ENCODE measurements at places on chromosomes 5 and 9.

DNA sequence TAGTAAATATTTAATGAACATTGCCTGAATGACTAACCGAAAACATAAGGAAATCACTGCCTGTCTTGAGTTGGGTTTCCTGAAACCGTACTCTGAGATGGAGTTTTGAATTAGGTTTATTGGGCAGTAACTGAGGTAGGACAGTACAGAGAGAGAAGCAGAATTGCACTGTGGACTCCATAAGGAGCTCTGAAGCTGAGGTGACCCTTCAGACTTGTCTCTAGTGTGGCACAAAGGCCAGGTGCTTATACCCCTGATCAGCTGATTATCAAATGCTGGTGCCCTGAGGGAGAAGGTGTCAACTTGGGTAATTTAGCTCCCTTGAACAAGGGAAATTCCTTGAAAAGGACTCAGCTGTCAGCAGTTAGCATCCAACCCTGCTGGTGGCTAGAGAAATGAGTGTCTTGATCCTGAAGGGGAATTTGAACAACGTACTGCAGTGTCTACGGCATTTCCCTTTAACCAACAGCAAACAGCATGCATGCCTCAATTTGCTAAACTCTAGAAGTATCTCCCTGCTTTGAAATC, 135.0 kb upstream of the SMARCA2 start:
- no peak for DNase-seq

GRCh38 chr9:92781899-92782298, 17.3 kb upstream of the BICD2 start:
- DNase-seq: no peak

DNA sequence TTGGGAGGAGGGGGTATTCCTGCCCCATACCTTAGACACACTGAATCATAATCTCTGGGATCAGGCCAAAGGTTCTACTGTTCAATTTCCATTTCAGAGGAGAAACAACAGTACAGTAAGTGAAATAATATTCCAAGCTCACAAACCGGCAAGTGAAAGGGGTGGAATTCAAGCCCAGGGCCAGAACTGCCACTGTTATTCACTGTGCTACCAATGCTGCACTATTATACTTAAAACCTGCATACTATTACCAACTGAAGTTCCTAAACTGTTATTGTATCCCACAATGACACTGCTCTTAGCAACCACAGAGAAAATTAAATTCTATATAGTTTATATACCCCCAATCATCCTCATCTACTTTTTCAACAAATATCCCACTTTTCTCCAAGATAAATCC, 24.6 kb downstream of the SSBP2 start:
- no peak for DNase-seq

DNA sequence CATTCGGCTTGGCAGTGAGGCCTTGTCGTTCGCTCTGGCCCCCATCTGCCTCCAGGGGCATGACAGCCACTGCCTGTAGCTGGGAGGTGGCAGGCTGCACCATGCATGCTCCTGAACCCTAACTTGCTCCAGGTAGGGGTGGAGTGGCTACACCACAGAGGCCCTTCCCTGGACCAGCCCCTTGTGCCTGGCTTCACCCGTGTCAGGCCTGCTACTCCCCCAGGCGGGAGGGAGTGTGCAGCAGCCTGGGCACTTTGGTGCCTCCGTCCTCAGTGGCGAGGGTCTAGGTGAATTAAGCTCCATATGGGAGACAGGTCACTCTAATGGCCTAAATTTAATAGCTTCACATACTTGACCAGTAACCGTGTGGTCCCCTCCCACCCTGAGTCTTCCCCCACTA, 59.4 kb upstream of the LMX1B start:
- no peak for DNase-seq

DNA sequence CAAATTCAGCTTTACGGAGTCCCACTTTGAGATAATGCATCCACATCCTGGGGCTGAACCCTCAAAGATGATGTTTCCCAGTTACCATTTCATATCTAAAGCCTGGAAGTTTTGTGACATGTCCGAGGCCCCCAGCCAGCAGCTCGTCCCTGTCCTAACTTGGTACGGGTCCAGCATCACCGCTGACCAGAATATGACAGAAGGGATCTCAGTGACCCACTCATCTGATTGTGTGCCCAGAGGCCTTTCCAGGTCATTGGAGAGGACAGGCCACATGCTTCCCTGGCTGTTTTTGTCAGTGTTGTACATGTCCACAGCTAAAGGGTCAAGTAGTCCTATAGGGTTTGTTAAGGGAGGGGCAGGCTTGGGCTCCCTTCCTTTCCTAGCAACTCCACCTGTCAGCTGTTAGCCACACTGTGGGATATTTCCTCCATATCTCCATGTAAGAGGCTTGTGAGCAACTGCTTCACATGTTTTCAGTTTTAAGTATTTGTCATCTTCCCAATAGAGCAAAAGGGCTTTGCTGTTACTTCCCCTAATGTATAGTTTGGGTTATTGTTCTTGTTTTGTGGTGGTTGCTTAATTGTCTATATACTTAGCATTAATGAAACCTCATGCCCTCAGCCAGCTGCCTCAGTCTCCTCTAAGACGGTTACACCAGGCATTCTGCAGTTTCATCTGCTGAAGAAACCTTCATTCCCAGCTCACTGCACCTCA, 33.4 kb downstream of the SECISBP2 start:
- no peak for DNase-seq

DNA sequence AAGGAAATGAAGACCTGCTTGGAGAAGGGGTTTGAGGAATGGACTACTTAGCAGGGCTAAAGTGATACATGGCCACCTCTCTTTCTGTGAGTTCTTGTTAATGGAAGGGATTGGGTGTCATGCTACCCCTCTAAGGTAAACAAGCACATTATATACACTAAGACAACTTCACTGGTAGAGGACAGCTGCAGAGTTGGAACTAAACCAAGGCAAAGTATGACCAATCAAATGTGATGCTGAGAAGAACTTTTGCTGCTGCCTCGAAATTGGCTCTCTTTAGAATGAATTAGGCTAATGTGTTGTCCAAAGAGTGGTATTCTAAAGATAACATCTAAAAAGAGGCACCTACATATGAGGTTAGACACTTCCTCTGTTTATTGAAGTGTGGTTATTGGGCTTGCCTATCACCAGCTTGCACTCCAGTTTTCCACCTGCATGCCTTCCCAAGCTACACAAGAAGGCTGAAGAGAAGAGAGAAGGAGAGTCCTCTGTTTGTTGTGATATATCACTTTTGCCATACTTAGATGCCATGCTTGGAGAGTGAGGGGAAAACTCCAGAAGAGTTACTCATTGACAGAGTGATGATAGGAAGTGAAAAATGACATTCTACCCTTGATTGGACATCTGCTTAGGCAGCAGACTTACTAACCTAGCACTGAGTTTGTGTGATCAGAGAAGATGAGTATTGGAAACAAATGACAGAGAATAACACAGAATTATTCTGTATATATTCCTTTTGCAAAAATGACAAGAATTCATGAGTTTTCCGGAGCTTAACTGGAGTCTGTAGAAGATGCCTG, 536.1 kb downstream of the ZNF608 start:
- DNase-seq: no peak

- peak; percentile 59 for DNase-seq
Observed at GRCh38 chr5:61301341-61302199, 30.5 kb upstream of the ZSWIM6 start.

DNA sequence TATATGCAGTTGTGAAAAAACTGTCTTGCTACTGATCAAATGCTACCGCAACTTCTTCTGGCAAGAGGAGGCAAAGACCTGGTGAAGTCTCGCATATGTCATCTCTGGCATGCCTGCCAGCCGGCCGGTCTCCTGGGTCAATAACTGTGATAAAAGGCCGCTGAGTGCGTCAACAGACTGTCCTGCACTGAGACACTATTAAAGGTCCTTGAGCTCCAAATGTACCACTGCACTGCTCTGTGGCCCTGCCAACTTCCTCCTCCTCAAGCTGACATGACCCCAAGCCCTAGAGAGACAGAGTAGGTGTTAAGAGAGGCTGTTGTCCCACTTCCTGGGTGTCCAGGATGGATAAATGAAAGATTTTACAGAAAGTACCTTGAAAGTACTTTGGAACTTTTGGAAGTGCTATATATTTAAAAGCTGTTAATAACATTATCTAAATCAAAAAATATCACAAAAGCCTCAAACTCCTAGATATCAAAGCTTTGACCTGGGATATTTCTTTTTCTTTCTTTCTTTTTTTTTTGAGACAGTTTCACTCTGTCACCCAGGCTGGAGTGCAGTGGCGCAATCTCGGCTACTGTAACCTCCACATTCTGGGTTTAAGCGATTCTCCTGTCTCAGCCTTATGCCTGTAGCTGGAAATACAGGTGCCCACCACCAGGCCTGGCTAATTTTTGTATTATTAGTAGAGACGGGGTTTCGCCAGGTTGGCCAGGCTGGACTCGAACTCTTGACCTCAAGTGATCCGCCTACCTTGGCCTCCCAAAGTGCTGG, 31.5 kb downstream of the RAPGEF1 start:
- no peak for DNase-seq

DNA sequence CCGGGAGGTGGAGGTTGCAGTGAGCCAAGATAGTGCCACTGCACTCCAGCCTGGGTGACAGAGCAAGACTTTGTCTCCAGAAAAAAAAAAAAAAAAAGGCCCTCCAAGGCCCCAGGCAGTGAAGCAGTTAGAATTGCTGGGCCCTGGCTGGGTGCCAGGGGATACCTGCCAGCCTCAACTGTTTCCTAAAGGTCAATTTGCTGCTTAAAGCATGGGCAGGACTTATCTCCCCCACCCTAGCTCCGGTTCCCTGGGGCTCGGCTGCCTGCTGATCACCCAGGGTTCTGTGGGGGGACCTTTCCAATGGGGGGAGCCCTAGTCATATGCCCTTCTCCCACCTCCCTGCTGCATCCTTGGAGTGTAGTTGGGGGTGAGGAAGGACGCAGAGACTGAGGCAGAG, 25.7 kb downstream of the NCS1 start:
- DNase-seq: no peak

GRCh38 chr5:148962200-148962550, 100.7 kb downstream of the SH3TC2 start:
- DNase-seq: no peak

DNA sequence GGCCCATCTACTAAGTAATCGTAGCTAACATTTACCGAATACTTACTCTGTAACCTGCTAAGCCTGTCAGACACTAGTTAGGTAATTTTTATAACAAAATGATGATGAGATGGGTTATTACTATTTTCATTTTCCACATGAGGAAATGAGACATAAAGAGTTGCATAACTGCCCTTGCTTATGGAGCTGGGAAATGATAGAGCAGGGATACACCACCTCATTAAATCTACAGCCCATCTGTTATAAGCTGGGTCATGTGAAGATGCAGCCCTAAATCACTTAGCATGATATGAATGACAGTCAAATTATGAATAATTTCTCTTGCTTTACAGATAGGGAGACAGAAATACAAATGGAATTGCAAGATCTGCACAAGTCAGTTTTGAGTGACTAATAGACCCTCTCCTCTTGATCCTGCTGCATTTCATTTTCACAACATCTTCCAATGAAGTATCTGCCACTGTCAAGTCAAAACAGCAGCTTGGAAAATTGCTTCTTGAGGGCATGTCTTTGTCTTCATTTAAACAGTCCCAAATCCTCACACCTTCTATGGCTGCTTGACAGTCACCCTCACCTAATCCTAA, 364.7 kb downstream of the PRELID2 start:
- DNase-seq: no peak

DNA sequence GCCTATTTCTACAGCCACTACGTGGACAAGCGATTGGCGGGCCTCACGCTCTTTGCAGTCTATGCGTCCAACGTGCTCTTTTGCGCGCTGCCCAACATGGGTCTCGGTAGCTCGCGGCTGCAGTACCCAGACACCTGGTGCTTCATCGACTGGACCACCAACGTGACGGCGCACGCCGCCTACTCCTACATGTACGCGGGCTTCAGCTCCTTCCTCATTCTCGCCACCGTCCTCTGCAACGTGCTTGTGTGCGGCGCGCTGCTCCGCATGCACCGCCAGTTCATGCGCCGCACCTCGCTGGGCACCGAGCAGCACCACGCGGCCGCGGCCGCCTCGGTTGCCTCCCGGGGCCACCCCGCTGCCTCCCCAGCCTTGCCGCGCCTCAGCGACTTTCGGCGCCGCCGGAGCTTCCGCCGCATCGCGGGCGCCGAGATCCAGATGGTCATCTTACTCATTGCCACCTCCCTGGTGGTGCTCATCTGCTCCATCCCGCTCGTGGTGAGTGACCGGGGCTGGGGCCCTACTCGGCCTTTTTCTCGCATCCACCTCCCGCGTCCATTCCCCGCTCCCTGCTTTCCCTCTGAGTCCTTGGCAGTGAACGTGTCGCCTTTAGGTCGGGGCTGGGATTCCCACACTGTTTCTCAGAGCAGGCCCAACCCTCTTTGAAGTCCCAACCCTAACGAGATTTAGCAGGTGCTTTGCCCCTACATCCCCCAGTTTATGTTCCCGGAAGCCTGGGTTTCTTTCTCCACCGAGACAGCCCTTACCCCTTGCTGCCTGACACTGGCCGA, 1.8 kb downstream of the PTGER4 start:
- DNase-seq: no peak

GRCh38 chr9:116813031-116813300, 125.9 kb downstream of the TRIM32 start:
- DNase-seq: no peak

GRCh38 chr9:94175669-94176068, 83.4 kb upstream of the ZNF169 start:
- DNase-seq: no peak

- no peak for DNase-seq
Observed at GRCh38 chr5:98775246-98776065, 2.0 kb downstream of the RGMB start.

GRCh38 chr9:33778700-33779351, 16.5 kb upstream of the PRSS3 start:
- no peak for DNase-seq

GRCh38 chr5:73344835-73345234, 103.7 kb downstream of the FOXD1 start:
- DNase-seq: no peak

DNA sequence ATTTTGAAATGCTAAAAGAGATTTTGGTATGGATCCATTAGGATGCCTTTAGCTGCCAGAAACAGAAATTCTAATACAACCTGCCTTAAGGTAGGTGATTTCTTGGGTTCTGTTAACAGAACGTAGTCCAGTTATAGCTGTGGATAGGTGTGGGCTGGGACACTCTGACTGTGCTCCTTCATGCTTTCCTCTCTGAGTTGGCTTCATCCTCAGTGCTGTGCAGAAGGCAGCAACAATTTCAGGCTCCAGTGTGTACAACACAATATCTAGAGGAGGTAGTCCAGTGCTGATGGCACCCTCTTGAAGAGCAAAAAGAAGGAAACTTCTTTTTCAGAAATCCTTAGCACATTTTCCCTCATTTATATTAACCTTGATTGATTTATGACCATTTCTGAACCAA, 34.4 kb downstream of the NNT start:
- DNase-seq: no peak

GRCh38 chr5:61283471-61283870, 48.6 kb upstream of the ZSWIM6 start:
- no peak for DNase-seq

DNA sequence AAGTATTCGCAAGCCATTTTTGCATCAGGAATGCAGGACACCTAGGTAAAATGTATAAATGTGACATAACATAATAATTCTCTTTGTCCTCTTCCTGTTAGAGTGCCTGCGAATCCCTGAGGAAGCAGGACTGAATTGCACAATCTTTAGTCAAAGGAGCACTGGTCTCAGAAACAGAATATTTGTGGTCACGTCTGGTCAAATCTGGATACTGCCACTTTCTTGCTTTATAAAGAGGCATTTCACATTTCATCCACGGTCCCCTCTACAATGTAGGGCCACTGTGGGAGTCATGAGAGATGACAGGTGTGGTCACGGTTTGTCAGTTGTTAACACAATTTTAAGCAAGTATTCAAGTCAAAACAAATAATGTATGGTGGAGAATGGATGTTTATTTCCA, 564.0 kb downstream of the IRX1 start:
- no peak for DNase-seq
